ENCODE measurements at places on chromosomes 4 and X.

GRCh38 chr4:102705391-102705935, 55.3 kb downstream of the MANBA start:
- no peak for DNase-seq

DNA sequence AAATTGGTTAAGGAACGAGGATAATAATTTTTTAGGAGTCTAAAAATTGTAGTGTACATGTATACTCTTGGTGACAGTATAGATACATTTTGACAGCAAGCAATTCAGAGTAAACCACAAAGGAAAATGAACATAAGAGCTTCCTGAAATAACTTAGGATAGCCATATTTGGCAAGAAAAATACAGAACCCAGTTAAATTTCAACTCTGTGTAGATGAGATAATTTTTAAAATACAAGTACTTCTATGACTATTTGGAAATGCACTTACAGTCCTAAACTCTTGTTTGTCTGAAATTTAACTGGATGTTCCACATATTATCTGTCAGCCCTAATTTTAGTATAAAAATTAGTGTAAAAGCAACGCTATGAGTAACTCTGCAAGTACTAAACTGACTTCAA, 124.4 kb upstream of the PCDH18 start:
- DNase-seq: no peak

GRCh38 chr4:147786031-147786430, 54.1 kb downstream of the ARHGAP10 start:
- DNase-seq: no peak

- DNase-seq: no peak
These were observed 346.8 kb upstream of the TECRL start for GRCh38 chr4:64756016-64756415.

DNA sequence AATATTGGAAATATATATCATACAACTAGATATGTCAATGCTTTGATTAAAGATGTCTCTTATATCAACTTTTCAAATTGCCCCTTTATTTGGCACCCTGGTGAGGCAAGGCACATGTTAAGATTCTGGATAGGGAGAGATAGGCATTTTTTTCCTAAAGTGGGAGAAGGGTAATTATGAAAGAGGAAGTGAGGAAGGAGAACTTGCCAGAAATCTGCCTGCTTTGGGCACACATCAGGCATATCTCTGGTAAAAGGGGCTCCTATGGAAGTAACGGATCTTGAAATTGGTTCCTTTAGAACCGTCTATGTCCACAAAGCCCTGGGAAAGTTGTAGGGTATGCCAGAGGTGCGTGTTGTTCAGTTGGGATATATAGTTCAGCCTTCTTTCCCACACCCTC, 5.7 kb downstream of the IL15 start:
- no peak for DNase-seq

DNA sequence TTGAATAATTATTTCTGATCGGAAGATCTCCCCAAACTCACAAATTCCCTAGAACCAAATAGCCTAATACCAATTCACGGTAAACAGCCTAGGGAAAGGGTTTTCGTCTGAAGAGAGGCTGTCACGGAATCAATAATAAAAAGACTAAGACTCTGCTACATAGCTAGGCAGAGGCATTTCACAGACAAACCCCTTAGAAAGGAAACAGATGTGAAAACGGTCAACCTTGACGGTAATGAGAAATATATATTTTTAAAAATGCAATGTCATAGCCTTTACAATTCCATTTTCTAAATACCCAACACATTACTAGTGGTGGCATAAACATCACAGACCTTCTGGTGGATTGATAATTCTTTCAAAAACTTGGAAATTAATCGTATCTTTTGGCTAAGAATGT, 28.4 kb downstream of the PROM1 start:
- DNase-seq: no peak

DNA sequence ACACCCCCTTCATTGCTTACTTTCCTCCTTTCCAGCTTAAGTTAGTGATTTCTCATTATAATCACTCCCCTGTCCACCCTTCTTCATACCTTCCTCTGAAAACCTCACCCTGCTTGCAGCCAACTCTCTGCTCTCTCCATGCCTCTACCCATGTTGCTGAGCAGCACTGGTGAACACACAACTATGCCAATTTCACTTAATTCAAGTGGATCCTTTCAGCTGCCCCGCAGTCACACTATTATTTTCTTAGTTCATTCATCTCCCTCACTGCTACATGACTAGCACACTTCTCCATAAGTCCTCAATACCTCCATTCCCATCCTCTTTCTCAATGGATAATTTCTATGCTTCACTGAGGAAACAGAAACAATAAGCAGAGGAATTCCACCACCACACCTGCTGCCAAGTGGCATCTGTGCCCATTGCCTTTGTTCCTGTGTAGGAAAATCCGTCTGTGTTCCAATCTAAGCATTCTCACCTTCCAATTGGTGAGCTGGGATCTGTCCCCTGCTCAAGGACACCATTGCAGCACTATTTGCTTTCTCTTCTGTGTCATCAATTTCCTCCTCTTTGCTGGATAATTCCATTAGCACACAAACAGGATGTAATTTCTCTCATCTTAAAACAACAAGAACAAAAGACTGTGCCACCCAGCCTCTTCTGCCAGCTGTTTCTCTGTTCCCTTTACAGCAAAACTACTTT, 25.2 kb upstream of the PRSS48 start:
- no peak for DNase-seq

DNA sequence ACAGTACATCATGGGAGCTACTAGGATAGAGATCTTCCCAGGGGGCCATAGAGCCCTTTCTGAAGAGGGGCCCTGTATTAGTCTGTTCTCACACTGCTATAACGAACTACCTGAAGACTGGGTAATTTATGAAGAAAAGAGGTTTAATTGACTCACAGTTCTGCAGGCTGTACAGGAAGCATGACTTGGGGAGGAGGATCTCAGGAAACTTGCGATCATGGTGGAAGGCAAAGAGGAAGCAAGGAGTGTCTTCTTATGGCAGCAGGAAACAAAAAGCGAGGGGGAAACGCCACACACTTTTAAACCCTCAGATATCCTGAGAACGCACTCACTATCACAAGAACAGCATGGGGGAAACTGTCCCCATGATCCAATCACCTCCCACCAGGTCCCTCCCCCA, 4.2 kb upstream of the SLC9A6 start:
- no peak for DNase-seq

DNA sequence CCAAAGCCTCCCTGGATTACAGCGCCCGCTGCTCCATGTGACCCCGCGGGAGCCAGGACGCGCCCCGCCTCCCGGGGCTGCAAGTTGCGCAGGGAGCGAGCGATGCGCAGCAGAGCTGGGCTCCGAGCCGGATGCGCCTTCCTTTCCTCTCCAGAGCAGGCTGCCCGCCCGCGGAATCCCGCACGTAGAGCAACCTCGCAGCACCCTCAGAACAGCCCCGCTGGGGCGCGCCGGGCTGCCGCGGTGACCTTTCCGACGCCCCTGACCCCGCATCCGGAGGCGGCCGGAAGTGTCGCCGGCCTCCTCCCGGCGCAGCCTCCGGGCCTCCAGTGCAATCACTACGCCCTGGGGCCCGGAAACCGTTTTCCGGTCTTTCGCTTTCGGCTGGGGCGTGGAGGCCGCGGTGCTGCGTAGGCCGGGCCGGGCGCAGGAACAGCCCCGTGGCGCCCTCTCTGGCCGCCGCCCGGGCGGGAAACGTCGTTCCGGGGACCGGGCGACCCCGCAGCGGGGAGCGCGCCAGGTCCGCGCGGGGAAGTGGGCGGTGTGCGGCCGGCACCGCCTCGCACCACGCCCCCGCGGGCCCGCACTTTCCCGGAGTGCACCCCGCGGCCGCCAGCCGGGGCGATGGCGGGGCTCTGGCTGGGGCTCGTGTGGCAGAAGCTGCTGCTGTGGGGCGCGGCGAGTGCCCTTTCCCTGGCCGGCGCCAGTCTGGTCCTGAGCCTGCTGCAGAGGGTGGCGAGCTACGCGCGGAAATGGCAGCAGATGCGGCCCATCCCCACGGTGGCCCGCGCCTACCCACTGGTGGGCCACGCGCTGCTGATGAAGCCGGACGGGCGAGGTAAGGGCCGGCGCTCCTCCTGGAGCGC, at the start of gene CYP4V2:
Gene CYP4V2, plus strand, starts transcription at position 368 of the 866 bp plus-strand sequence. Its CDS starts 257 bp downstream, at position 625.
- peak; percentile 77 for DNase-seq
